Stimulated activated CD8-positive, alpha-beta memory T cell treated with anti-CD3 and anti-CD28 coated beads, Interleukin-4, amount 100 ng/mL, for 1 hour (primary cell): ENCODE measurements at places on chromosomes 12 and 14.

DNA sequence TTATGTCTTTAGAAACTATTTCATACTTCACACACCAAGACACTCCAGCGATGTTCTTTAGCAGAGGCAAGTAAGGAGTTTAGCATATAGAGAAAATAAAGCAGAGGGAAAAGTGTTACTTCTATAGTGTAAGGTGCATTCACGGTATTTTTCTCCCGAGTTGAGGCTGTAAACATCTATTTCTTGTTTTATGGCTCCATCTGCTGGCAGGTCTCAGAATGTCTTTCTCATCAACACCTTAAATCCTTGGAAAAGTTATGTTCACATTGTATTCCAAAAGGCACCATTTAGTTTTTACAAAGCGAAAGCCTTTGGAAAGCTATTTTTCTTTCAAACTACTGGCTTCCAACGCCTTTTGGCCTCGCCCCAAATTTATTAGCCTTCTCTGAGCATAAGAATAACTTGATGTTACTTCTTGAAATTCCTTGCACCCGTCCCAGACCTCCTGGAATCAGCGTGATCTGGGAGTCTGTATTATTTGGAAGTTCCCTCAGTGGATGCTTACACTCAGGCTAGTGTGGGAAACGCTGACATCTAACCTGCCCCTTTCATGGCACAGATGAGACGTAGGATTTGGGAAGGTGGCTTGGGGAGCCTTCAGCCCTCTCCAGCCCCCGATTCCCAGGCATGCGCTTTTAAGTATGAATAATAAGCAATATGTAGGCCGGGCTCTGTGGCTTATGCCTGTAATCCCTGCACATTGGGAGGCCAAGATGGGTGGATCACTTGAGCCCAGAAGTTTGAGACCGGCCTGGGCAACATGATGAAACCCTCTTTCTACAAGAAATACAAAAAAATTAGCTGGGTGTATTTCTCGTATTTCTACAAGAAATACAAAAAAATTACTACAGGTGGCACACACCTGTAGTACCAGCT, 1.9 kb upstream of the PIWIL1 start:
- DNase-seq, result no peak

DNA sequence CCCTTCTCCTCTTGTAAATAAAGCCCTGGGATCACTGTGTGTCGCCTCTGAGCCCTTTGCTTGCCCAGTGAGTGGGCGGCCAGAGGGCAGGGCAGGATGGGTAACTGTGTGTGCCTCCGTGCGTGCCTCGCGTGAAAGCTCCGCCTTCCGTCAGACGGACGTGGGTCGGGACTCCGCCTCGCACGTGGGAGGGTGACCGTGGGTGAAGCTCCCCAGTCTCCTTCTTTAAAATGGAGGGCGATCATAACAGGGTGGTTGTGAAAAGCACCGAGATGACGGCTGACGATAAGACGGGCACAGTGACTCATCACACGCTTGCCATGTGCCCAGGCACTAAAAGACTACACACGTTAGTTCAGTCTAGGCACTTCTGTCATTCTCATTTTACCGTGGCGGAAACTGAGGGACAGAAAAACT, 9.2 kb downstream of the PHB2 start:
- peak; percentile 83 for DNase-seq

GRCh38 chr14:28373721-28374120, 392.9 kb upstream of the FOXG1 start:
- no peak for DNase-seq

DNA sequence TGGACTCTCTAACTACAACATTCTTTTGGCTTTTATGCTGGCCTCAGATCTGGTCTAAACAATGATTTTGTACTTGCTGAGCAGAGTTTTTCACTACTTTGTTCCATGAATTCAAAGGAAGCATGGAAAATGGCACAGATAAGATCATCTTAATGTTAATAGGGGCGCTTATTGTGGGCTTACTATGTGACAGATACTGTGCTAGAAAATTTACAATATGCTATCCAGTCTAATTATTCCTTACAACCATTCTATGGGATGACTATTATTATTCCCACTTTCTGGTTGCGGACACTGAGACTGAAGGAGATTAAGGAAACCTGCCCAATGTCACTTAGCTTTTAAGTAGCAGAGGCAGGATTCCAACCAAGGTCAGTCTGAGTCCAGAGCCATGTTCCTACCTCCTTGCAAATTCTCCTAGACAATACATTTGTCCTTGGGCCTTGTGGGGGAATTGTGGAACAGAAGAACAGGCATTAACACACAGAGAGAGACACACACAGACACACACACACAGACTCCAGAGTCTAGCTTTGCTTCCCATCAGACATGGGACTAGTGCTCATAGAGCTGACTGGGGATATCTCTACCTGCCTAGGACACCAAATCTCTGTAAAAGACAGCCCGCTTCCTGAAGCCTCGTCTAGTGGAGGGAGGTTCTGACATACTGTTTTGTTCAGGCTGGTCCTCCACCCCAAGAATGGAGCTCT, 107.7 kb downstream of the SLC38A1 start:
- no peak for DNase-seq

GRCh38 chr12:123071857-123072256, 79.0 kb downstream of the PITPNM2 start:
- DNase-seq, result no peak

- DNase-seq, result no peak
These were observed 30.6 kb upstream of the PPFIBP1 start for GRCh38 chr12:27493260-27493940.

DNA sequence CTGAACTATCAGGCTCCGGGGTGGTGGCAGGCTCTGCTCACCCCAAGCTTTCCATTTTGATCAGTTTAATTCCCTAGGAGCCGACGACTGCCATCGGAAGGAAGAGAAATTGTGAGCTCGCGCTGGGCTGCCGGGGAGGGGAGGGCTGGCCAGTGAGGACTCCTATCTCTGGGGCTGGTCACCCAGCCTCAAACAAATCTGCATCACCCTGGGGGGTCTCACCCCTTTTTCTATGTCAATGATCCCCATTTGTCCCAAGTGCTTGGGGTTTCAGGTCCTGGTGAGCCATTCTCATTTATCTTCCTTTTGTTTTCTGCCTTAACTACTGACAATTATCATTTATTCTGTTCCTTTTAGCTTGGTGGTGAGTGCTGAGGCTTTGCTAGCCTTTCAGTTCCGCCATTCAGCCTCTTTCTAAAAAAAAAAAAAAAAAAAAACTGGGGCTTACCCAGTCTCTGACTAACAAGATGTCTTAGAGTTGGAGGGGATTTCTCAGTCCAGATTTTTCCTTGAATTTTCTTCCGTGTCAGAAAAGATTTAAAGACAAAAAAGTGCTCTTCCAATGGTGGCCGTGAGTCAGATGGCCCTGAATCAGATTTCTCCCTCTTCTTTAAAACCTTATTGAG, 22.8 kb upstream of the USP44 start:
- no peak for DNase-seq

- DNase-seq, result no peak
These were observed 27.1 kb upstream of the TCL1A start for GRCh38 chr14:95741038-95741490.

GRCh38 chr14:55212634-55213033, 21.2 kb upstream of the DLGAP5 start:
- DNase-seq, result no peak

GRCh38 chr12:92735131-92735721, 32.4 kb downstream of the PLEKHG7 start:
- no peak for DNase-seq

GRCh38 chr12:8465301-8465996, 9.7 kb downstream of the CLEC6A start:
- no peak for DNase-seq

GRCh38 chr14:63737582-63738006, 9.7 kb upstream of the SGPP1 start:
- DNase-seq, result no peak

DNA sequence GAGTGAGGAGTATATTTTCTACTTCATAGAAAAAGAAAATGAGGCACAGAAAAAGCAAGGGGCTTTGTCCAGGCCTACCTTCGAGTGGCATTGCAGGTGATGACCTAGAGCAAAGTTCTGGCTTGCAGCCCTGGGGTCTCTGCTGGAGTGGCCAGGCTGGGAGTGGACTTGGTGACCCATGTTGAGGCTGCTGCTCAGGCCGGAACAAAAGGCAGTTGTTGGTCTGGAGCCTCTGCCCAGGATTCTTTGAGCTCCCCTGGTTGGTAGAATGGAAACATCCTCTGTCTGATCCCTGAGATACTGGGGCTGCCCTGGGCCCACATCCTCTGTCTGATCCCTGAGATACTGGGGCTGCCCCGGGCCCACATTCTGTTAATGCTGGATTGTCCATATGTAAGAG, 86.1 kb downstream of the ADCK1 start:
- DNase-seq, result no peak

- no peak for DNase-seq
These were observed 13.5 kb upstream of the TESPA1 start for GRCh38 chr12:54997929-54998522.

- DNase-seq, result no peak
These were observed 88.9 kb downstream of the MED13L start for GRCh38 chr12:116188581-116188980.

- DNase-seq, result no peak
These were observed 77.1 kb downstream of the RASSF9 start for GRCh38 chr12:85759091-85759490.

DNA sequence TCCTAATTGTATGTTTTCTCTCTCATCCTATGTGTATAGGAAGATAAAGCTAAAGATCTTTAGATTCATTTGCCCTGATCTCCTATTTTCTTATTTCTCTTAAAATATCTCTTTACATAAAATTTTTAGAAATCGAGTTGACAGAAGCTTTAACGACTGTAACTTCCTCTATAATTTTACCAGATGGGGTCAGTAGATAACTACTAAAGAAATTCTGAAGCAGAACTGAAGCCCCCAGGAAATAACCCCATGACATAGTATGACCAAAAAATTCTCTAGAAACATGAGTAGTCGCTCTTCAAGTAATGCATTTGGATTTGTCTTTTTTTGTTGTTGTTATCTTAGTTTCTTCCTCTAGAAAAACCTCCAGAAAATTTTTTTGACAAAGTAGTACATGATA, 288.0 kb downstream of the ERC1 start:
- DNase-seq, result no peak

DNA sequence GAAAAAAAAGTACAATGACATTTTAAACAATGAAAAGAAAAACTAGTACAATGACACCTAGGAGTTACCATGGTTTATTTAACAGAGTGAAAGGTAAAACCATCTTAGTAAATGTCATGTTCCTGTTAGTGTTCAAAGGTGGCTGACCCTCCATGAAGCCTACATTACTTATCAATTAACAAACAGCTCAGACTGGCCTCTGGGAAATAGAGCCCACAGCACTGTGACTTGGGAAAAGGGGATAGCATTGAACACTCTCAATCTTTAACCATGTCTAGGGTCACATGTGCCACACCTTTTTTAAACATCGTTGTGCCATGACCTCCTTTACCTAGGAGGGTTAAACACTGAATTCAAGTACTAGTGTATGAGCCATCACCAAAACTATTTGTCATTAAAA, 106.3 kb upstream of the SOX5 start:
- DNase-seq, result no peak

DNA sequence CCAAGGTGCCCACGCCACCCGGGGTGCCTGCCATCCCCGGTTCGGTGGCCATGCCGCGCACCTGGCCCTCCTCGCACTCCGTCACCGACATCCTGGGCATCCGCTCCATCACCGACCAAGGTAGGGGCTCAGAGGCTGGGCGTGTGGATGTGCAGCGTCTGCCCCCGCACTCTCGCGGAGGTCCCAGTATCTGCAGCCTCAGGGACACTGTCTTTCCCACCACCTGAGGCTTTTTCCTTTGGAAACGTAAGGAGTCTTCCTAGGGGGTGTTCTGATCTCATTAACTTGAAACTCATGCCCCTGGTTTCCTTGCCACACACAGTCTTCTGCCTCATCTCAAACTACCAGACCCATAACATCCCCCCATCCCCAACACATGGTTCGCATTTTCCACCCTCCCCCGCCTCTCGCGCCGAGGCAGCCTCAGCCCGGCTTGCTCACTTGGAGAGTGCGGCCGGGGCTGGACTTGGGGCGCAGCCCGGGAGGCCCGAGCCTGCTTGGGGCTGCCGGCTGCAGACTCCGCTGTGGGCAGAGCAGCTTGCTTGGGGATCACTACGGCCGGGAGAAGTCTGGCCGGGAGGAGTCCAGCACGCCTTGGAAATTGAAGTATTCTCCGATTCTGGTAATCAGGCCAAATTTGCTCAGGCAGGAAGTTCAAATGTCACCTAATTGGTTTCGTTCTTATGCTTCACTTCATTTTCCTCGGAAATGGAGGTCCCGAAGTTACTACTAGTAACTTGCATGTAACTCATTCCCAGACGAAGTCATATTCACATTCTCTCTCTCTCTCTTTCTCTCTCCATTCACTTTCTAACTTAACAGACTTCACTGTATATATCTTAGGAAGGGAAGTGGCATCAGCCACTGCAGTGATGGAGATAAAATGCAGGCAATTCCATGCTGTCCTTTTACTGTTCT, 2.0 kb downstream of the PAX9 start:
- no peak for DNase-seq

DNA sequence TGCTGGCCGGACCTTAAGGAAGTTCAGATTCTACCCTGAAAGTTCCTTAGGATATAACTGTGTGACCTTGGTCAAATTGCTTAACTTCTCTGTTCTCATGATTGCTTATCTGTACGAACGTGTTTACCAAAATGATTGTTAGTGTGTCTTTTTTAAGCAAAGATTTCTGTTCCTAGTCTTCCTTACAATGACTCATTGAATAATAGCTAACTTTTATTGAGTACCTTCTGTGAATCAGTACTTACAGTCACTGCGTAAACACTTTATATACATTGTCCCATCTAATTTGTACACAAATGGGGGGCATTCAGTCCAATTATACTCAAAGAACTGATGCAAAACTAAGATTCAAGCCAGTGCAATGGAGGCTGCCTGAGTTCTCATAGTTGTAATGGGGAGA, 4.2 kb upstream of the TMEM30B start:
- DNase-seq, result no peak

DNA sequence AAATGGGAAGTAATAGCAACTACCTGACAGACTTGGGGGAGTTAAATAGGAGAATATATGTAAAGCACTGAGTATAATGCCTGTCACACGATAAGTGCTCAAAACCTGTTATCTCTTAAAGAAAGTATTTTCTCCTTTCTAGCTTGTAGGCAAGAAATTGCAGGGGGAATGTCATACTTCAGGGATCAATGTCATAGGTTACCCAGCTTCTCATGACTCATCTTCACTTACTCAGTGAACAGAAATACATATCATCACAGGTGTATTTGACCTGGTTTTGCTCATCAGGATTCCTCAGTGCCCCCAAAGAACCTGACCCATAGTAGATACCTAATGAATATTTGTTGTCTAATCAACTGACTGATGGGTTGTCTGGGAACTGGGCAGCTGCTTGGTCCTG, 285.0 kb upstream of the ATP2B1 start:
- no peak for DNase-seq

GRCh38 chr12:107651571-107652449, 33.8 kb upstream of the PWP1 start:
- DNase-seq, result no peak

- DNase-seq, result no peak
These were observed 649.2 kb upstream of the MIS18BP1 start for GRCh38 chr14:45902241-45902640.

- DNase-seq, result no peak
These were observed 99.6 kb downstream of the SLC38A6 start for GRCh38 chr14:61080591-61081010.
